ENCODE measurements at places on chromosomes 1 and 21.

DNA sequence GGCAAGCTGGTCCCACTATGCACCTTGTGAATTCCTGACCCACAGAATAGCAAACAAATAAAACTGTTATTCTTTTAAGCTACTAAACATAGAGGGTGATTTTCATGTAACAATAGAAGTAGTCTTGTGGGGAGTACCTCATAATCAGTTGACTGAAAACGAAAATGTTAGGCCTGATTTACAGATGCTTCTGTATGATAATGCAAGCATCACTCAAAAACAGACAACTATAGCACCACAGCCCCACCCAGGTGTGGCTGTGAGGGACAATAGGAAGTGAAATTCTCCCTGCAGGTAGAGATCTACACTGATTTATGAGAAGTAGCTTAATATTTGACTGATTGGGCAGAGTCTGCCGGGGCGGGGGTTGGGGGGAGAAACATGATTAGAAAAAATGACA lies 26.5 kb upstream of the KRTAP19-8 start:
- no peak for DNase-seq

DNA sequence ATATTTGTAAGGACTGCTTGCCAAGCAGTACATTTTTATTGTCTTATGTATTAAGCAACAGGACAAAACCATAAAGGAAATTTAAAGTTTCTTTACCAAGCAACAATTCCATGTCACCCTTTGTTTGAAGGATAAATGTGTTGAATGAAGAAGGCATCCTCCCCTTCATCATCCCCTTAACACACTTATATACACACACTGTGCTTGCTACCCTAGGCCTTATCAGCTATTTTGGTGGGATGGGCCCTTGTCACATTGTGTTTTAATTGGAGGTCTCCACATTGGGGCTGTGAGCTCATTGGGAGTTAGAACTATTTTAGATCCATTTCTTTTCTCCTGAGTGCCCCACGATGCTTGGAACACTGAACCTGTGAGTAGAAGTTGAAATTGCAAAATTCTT lies 1.9 kb downstream of the VANGL1 start:
- no peak for DNase-seq

- DNase-seq: no peak
These were observed 26.4 kb upstream of the EEIG2 start for GRCh38 chr1:108533351-108534083.

DNA sequence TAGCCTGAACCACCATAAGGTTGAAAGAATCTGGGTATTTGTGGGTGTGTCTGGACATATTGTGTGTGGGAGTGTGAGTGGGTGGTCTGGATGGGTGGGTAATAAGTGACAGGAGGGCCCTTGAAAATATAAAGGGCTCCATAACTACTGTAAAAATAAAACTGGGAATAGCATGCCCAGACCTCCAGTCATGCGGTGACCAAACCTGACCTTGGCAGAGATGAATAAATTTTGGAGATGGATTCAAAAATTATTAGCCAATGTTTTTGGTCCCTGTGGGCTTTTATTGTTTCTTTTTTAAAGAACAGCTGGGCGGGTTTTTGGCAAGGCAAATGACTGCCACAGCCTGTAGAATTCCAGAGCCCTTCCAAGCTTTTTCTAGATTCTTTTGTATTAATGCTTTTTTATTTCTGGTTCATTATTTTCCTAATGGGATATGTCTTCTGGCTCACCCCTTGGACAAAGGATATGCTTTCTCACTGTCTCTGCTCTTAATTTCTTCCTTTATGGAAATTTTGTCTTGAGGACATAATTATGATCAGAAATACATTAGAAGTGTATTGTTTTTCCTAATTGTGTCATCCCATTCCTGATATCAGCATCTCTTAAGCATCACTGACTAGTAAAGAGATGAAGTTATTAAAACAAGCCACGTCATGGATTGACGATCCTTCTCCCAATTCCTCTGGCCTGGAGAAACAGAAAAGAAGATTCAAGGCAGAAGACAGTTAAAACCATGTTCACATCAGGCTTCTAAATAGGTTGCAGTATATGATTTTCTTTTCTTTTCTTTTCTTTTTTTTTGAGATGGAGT lies 69.5 kb downstream of the NTMT2 start:
- DNase-seq: no peak

- DNase-seq: no peak
These were observed 60.8 kb upstream of the USP24 start for GRCh38 chr1:55275941-55276341.

DNA sequence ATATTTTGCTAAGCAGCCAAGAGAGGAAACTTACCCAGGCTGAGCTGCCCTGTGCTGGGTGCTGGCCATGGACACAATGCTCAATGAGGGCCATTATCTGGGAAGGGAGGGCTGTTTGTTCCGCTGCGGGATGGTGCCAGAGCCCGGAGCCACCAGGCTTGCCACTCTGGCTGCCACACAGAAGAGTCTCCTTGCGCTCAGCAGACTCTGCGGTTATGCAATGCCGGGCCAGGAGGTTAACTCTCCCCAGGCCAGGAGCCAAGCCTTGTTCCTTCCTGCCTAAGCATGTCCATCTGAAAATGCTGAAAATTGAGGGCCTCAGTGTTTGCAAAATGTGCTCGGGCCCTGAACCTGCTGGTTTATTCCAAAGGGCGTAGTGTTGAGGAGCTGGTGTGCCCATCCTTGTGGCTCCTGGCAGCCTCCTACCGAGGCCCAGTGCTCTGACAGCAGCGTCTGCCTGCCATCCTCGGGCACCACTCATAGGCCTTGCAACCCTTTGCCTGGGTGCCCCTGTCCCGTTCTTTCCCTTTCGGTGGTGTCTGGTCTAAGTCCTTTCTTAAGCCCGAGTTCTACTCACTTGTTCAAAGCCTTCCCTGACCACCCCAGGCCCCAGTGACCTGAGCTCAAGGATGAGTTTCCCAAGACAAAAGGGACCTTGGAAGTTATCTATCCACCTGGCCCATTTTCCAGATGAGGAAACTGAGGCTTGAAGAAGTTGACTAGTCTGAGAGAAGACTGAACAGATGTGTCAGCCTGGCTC lies 133.8 kb upstream of the EDN2 start:
- DNase-seq: no peak

DNA sequence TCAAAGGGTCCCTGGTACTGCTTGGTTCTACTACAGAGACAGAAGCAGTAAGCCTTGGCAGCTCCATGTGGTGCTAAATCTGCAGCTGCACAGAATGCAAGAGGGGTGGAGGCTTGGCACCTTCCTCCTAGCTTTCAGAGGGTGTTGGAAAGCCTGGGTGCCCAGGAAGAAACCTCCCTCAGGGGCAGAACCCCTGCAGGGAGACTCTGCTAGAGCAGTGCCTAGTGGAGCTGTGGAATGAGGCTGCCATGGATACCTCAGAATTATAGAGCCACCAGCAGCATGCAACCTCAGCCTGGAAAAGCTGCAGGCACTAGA lies 76.2 kb upstream of the TLR5 start:
- DNase-seq: no peak
